ENCODE measurements at places on chromosomes 2 and 18.

DNA sequence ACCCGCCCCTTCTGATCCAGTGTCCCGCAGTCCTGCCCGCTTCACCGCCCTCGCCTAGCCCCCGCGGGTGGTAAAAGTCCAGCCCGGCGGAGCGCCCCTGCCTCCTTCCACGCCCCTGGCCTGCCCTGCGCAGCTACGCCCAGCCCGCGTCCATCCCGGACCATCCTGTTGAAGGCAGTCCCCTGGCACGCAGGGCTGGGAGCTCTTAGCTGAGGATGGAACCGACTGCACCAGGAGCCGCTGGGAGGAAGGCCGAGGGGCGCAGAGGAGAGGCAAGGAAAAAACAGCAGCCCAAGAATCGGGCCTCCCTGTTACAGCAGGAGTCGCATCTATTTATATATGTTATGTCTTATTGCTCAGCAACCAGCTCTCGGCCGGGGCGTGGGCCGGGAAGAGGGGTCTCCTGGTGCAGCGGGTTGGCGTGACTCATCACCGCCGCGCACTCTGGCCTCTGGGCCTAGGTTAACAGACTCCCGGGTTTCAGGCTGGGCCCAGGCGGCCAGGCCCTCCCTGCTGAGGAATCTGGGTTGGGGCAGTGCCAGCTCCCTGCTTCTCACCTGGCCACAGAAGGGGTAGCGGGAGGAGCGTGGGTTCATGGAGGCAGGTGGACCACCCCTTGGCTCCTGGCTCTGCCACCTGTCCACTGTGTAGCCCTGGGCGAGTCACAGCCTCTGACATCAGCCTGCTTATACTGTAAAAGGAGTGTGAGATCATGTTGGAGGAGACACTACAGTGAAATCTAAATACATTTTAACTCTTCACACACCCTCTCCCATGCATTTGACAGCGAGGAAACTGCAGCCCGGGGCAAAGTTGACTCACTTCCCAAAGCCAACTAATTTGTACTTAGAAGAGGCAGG is 13.4 kb upstream of the MAP3K2 start:
- DNase-seq: no peak

DNA sequence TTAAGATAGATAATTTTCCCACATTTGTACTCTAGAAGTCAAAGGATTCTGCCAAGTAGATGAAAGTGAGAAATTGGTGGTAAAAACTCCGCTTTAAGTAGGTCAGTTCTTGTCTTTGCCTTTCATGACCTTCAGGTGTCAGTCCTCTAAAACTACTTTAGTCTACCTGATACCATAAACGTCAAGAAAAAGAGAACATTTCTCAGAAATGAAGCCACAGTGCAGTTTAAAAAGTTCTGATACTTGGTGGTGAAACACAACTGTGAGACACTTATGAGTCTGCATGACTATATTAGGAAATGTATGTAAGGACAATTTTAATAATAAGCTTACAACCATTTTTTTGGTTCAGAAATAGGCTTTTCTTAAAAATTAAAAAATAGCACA is 583.3 kb downstream of the SATB2 start:
- no peak for DNase-seq

DNA sequence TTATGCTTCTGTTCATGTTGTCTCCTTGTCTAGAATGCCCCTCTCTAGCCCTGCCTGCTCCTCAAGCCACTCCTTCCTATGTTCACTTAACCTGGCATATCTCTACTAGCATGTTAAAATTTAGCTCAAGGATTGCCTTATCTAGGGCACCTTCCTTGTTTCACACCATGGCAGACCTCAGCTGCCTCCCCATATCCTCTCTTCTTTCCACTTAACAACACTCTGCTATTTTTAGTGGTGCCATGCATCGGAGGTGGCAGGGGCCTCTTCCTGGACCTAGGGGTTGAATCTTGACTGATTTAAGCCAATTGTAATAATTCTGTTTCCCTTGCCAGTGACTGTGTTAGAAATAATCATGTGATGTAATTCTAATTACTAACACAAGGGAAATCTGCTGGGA is 36.9 kb upstream of the FAM98A start:
- DNase-seq: no peak

DNA sequence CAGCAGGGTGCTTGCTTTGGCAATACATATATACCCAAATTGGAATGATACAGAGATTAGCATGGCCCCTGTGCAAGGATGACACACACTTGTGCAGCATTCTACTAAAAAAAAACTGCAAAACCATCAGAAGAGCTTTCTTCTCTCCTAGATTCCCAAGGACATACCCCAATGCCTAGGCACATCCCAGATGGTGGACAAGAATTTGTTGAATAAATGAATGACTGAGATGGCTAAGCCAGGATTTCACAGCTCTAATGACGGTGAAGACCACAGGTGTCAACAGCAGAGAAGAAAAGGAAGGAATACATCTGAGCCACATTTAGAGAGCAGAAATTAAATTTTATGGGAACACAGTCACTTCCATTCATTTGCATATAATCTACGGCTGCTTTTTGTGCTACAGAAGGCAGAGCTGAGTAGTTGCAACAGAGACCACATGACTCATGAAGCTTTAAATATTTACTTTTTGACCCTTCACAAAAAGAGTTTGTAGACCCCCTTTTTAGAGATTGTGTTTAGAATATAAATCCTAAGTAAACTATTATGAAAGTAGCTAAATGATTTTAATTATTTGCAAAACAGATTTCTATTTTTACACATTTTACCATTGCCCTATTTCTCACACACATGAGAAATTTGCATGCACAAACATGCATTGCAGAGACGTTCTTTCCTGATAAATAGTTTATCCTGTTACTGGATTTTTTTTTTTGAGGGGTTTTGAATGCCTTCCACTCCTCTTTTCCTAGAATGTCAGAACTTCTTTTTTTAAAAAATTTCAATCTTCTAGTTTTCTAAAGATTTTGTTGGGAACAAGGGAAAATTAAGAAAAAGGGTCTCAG is 119.0 kb downstream of the PMAIP1 start:
- DNase-seq: no peak

- no peak for DNase-seq
Measured at GRCh38 chr18:21284540-21284939, 42.5 kb downstream of the GREB1L start.

- DNase-seq: no peak
Measured at GRCh38 chr2:237324405-237324831, 89.5 kb downstream of the COL6A3 start.

- DNase-seq: no peak
Measured at GRCh38 chr18:61825386-61825785, 67.4 kb downstream of the RNF152 start.

GRCh38 chr2:17858064-17858463 is 20.4 kb upstream of the KCNS3 start:
- no peak for DNase-seq

DNA sequence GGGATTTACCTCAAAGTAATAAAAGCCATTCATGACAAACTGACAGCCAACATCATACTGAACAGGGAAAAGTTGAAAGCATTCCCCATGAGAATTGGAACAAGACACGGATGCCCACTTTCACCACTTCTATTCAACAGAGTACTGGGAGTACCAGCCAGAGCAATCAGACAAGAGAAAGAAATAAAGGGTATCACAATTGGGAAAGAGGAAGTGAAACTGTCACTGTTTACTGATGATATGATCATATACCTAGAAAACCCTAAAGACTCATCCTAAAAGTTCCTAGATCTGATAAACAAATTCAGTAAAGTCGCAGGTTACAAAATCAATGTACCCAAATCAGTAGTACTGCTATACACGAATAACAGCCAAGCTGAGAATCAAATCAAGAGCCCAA is 17.2 kb upstream of the ASB18 start:
- DNase-seq: no peak

- no peak for DNase-seq
Measured at GRCh38 chr18:9949861-9950260, 36.0 kb downstream of the VAPA start.

DNA sequence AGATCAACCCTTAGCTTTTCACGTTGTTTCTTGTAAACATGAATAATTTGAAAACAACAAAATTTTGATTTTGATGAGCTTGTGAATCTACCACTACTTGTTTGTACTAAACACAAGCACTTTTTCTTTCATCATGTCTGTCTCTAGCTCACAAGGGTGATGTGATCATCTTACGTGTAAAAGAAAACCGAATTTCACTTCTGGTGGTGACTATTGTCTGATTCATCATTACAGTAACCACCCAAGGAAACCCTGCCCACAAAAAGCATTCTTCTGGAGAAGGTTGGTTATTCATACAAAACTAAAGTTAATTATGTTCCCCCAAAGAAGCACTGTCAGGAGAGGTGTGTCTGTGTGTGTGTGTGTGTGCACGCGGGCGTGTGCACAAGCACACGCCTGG is 285.4 kb downstream of the ZNF516 start:
- no peak for DNase-seq

GRCh38 chr18:59918320-59918755 is 18.5 kb downstream of the PMAIP1 start:
- peak; percentile 66 for DNase-seq

DNA sequence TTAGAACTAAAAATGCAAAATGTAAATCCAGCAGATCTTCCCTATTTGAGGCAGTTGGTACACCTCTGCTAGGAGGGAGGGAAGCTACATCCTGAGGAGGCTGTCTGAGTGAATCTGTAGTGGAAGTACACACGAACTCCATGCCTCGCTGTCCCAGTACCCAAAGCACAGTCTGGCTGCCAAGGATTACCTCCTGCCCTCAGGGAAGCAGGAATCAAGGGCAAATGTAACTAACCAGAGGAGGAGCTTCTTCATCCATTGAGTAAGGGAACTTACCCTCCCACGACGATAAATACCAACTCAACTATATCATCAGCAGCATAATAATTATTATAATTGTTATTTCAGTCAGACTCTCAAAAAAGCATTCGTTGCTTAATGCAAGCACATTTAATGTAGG is 2.1 kb downstream of the DHRS9 start:
- DNase-seq: no peak

DNA sequence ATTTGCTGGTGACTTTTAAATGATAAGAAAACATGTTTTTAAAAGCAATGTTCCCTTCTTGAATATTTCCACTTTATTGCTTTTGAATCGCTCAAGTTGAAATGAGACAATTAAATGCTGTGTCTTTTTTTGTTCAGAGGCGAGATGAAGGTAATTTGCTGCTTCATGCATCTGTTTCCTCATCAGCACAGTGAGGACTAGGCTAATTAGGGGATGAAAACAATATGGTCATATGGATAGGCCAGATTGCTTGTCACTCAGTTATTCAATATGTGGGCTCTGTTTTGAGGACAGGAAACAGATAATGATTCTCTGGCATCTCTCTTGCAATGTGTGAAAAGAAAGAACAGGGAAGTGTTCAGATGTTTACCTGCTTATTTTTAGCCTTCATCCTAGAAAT is 61.0 kb downstream of the ERBB4 start:
- no peak for DNase-seq

DNA sequence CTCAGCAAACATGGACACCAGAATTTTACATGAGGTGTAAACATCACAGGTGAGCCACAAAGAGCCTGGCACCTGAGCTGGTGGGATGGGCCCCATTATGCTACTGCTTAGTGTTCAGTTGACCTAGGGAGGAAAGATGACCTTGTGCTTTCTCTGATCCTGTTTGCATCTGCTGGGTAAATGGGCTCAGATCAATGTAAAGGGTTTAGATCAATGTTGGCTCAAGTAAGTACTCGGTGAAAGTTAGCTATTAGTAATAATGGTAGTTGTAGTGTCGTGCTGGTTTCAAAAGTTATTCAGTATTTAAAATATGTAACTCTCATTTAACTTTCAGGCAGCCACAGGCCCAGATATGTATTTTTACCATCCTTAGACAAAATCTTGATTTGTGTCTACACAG is 19.8 kb downstream of the ABHD3 start:
- DNase-seq: no peak

GRCh38 chr18:62784338-62784965 is 69.1 kb downstream of the PHLPP1 start:
- DNase-seq: no peak

DNA sequence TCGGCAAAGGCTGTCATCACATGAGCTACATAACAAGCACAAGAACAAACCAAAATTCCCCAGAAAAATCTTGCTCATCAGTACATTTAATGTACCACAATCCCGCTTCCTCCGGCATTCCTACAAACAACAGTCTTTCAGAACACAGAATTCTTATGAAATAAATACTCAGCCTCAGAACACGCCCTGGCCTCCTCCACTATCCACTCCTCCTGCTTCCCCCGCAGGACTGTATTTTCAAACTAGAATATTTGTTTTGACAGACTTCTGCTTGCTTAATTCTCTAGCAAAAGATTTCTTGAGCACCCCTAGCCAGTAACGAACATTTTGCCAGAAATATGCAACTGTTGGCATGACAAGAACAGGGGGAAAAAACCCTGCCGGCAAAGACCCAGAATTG is 131.2 kb downstream of the THADA start:
- no peak for DNase-seq

GRCh38 chr2:27977731-27978312 is 87.3 kb downstream of the BABAM2 start:
- DNase-seq: peak; percentile 84

GRCh38 chr18:45363196-45363595 is 252.1 kb upstream of the SLC14A2 start:
- DNase-seq: no peak

DNA sequence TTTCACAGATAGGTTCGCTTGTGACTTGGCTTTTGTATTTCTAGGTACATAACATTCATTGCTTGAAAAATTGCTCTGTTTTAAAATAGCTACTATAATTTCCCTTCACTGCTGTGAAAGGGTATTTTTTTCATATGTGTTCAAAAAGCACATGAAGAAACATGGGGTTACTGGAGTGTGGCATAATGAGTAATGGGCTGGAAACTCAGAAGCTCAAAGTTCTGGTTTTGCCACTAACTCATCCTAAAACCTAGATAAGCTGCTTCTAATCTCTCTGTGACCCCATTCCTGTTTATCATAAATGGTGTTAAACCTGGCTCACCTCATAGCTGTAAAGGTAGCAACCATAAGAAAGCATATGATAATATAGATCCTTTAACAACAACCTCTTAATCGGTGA is 319.3 kb downstream of the PTPRM start:
- no peak for DNase-seq

GRCh38 chr2:68185541-68186164 is 28.0 kb downstream of the PNO1 start:
- DNase-seq: peak; percentile 62

DNA sequence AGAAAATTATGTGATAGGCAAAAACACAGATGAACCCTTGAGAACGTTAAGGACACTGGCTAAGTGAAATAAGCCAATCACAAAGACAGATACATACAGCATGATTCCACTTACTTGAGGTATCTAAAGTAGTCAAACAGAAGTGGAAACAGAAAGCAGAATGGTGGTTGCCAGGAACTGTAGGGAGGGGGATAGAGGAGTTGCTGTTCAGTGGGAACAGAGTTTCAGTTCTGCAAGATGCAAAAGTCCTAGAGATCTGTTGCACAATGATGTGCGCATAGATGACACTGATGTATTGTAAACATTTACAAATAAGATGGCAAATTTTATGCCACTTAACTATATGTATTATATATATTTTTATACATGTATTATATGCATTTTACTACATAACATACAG is 59.7 kb downstream of the POLE4 start:
- no peak for DNase-seq

Data from HCT116 (cell line).